Foreskin melanocyte (primary cell): ENCODE measurements at places on chromosomes 7 and 10.

- DNase-seq = no peak
These were observed 134.6 kb downstream of the LHPP start for GRCh38 chr10:124596116-124596785.

DNA sequence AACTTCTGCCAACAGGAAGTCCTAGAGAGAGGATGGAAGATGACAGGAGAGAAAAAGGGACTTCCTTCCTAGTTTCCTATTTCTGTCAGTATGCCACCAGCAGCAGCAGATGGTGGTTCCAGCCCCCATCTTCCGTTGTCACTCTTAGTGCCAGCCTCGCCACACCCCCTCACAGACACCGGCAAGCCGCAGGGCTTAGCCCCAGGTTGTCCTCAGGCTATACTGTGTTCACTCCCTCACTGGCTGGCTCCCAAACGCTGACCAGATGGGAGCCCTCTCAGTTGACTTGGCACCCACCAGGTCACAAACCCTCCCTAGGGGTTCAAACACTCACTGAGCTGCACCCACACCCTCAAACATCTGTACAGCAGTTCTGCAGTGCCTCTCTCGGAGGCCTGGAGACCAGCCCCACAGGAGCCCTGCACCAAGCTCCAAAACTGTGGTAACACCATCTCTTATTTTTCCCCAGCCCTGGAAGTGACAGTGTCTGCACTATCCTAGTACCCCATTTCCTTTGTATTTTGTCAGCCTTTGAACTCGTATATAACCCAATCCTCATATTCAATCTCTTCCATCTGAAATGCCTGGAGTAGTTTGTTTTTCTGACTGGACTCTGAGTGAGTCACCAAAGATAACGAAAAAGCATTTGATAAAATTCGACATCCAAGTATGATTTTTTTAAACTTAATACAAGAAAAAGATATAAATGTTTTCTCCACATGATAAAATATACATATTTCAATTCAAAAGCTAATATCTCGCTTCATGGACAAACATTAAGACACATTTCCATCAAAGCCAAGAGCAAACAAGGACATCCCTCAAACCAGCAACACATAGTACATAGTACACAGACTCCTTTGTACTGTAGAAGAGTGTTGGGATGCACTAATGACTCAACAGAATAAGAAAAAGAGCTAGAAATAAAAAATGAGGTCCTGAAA lies 34.5 kb downstream of the SMURF1 start:
- DNase-seq = peak; percentile 74

GRCh38 chr7:142188154-142188553 lies 69.7 kb downstream of the PRSS58 start:
- DNase-seq = no peak

- no peak for DNase-seq
These were observed 228.0 kb downstream of the CACNB2 start for GRCh38 chr10:18368273-18368672.

DNA sequence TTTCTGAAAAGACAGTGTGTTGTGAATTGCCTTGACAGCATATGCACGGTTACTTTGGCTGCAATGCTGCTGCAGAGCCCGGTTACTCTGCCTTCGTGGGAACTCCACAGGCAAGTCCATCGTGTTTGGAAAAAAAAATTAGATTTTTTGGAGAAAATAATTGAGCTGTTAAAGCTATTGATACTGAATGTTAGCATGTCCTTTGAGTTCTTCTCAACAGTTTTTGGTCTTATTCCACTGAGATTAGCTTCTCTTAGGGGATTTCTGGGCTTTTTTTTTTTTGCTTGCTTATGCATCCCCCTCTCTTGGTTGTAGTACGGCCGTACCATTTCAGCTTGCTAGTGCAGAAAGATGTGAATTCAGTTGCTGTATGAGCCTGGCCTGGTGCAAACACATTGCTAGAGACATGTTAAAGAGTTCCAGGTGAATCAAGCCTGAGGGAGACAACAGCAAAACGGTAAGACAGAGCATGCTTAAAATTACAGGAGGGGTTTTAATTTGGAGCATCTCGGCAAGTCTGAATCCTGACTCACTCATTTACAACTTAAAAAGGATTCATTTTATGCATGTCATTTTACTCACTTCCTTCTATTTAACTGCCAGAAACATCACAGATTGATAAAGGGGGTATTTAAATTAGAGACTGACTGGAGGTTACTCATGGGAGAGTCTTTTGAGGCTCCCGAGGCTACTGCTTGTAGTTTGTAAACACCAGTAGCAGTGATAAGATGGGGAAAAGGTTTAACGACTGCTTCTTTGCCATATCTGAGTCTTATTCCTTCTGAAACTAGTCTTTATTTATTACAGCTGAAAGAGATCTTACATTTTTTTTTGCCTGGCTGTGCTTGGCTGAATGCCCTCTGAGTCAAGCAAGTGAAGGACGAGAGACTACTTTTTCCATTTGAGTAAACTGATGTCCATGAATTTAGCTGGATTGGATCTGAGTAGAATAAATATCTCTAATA lies 113.7 kb downstream of the CDK14 start:
- DNase-seq = no peak

DNA sequence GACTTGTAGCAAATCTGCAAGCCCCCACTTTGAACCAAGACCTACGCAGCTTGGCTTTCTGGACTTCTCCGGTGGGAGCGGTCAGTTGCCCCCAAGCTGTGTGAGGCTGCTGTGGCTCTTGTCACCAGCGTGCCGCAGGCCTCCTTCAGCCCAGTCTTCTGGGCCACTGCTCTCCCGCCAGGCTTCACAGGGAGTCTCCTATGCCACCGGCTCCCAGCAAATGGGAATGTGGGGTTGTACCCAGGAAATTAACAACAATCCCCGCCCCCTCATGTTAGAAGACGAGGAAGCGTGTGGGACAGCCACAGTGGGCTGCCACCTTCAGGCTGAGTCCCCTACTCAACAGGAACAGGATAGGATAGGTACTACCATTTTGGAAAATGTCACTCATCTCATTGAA lies 4.2 kb downstream of the WDR86 start:
- no peak for DNase-seq
